Ovary (tissue), 10 donors: ENCODE measurements at places on chromosomes 13 and 19. TPM values are rescaled to one million over a fixed set of nuclear protein-coding genes. Genes with fewer than 3 reads are reported as not detected.
A peak's percentile ranks its signal among the peaks of the same experiment; 100 is the strongest.

TMEM150B gene
- total RNA-seq = 1.0 TPM

JUNB gene
- 154 TPM for total RNA-seq

DNA sequence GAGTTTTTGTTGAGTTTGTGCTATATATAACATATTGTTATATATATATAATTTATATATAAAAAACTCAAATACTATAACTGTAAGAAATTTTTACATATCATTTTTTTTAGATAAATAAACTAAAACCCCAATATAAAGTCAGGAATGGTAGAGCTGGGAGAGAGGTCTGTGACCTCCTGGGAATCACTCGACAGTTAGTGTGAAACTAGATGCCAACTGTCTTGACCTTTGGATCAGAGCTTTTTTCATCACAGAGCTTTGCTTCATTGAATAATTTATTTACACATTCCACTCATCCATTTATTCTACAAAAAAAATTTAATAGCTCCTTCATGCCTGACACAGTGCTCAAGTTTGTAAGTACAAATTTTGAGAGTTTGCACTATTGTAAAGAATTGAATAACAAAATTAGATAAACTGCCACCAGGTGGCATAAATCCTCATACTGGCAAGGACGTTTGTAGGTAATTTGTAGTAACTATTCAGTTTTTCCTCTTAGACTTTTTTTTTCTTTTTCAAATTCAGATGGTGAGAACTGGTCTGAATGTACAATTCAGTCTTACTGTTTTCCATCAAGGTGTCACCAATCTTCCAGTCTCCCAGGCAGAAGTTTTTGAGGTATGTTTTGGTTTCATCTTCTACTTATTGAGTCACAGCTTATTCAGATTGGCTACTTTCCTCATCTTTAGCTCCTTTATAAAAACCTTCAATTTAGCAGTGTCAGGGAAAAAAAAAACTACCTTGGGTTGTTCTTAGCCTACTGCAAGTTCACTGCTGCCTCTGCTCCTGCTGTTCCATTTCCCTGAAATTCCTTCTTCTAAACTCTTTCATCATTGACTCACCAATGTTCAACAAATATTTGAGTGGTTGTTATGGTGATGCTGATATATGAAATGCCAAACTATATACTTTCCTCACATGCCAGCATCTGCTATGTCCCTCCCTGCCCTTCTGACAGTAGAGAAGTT, 28.7 kb downstream of the LACC1 start:
- no peak for DNase-seq

NPAS1 gene
- not detected for total RNA-seq

GRCh38 chr19:23305555-23305954, 55.4 kb upstream of the ZNF724 start:
- DNase-seq = no peak

DNA sequence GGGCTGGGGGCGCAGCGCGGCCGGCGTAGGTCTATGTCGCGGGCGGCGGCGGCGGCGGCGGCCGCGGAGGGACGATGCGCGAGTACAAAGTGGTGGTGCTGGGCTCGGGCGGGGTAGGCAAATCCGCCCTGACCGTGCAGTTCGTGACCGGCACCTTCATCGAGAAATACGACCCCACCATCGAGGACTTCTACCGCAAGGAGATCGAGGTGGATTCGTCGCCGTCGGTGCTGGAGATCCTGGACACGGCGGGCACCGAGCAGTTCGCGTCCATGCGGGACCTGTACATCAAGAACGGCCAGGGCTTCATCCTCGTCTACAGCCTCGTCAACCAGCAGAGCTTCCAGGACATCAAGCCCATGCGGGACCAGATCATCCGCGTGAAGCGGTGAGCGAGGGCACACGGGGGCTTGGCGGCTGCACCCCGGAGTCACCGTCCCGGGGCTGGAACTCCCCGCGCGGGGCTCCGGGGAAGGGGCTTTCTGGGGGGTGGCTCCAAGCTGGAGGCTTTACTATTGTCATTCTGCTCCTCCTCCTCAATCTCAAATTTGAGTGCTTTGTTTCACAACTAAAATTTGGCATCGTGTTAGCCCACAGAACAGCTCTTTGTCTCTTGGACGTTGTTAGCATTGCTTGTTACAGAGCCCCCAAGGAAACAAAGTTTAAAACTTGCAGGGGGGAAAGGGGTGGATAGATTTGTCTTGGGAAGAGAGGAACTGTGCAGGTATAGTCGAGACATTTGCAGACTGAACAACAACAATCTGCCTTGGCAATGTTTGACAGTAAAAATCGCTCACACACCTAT, 630 bp downstream of the RAP2A start:
- DNase-seq = peak; percentile 23

- DNase-seq = no peak
Measured at GRCh38 chr13:20375871-20376270, 143.8 kb upstream of the GJB6 start.

DNA sequence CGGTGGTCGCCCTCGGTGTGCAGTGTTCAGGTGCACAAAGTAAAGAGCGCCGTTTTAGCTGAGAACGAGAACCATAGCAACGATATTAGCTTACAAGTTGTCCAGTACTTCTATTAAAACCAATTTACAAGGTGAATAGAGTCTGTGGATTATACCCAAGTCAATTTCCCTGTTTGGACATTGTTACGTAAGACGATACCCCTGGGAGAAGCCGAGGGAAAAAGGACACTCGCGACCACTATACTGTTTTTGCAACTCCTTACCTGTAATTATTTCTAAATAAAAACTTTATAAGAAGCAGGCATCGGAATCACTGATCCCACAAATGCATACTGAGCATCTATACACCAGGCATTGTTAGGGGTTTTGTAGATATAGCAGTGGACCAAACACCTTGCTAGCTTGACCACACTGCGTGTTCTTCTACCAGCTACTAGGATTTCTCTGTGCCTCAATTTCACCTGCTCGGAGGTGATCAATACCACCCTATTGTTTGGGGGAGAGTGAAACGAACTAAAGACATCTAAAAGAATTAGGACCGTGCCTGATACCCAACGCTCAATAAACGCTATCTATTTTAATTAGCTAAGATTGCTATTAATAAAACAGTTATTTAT, 488 bp upstream of the EEF2 start:
- DNase-seq = no peak

HS6ST3 gene
- total RNA-seq = 0.15 TPM

DNA sequence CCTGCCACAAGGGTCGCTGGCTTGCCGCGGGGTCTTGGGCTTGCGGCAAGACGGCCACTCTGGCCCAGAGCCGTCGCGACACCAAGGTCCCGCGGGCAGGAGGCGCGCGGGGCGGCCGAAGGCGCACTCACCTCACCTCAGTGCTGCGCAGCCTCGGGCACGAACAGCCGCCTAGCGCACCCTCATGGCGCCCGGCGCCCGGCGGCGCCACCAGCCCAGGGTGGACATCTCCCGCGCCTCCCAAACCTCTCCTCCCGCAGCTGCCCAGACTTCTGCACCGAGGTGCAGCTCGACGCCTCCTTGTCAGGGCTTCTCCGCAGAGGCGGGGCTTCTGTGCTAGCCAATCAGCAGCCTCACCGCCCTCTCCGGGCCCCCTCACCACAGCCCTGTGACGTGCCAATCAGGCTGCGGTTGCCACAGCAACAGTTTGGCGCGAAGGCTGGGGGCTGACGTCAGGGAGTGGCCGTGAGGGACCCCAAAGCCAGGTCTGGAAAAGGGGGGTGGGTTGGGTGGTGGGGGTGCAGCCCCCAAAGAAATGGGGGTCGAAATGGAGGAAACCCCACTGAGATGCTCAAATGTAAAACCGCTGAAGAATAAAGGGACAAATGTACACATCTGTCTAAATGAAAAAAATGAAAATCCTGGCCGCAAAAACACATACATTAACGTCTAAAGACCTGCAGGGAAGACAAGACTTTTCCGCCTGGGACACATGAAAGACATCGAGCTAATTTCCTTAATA, at the start of the genes PEG3 and ZIM2:
PEG3 (minus strand) TSS at position 276 of the 742 bp plus-strand sequence. CDS start 16,071 bp downstream, outside the sequence.
ZIM2 (minus strand) TSS at position 276 of the 742 bp plus-strand sequence. CDS start 16,449 bp downstream, outside the sequence.
- DNase-seq = peak; percentile 95

LILRA2 gene
- total RNA-seq = 0.92 TPM

MEDAG gene
- 3.5 TPM for total RNA-seq

- DNase-seq = peak; percentile 70
Measured at GRCh38 chr13:109787135-109787954, 962 bp upstream of the IRS2 start.

DNA sequence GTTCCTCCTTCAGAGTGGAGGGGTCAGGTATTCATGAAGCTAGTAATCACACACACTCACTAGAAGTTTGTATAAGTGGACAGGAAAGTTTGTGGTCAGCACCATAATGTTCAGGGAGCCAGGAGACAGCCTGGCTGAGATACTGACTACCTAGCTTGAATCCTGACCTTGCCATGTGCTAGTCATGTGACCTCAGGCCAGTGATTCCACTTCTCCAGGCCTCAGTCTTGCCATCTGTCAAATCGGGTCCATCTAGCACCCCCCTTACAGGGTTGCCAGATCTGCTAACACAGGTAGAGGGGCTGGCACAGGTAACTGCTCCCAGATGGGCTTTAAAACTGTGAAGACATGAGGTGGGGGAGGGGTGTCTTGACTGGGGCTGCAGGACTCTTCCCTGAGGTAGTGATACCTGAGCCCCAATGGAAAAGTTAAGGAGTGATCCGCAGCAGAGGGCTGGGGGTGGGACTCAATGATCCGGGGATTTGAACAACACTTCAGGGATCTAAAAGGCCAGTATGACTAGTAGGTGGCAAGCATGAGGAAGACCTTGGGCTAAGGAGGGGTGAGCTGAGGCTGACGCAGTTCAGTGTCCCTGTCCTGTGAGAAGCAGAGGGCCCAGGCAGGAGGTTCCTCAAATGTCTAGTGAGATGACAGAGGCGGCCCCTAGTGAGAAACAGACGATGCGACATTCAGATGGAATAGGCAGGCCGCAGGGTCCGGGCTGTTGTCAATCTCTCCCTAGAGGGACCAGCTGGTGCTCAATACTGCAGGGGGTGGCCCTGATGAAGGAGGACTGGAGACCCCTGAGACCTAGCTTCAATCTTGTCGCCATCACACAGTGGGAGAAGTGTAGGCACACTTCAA, 8.5 kb downstream of the ACTMAP start:
- no peak for DNase-seq

- DNase-seq = no peak
Measured at GRCh38 chr13:27644302-27644701, 22.6 kb downstream of the POLR1D start.
